Activated naive CD4-positive, alpha-beta T cell treated with anti-CD3 and anti-CD28 coated beads, Interleukin-2, amount 10 ng/mL, durations not matched to agents 7 days and 5 days (primary cell): ENCODE measurements at places on chromosomes 2 and 18.

- no peaks in the 10 kb centered on the region for H3K4me1 ChIP-seq
- H3K4me3 ChIP-seq: no peak overlapping the region
- H3K27me3 ChIP-seq: no peaks in the 10 kb centered on the region
Observed at GRCh38 chr18:36814994-36815393, 13.8 kb downstream of the TPGS2 start.

GRCh38 chr18:37946324-37946723, 380.7 kb upstream of the CELF4 start:
- DNase-seq: no peak
- no peaks in the 10 kb centered on the region for H3K4me1 ChIP-seq
- H3K36me3 ChIP-seq: no peaks in the 10 kb centered on the region
- no peak overlapping the region for H3K4me3 ChIP-seq

DNA sequence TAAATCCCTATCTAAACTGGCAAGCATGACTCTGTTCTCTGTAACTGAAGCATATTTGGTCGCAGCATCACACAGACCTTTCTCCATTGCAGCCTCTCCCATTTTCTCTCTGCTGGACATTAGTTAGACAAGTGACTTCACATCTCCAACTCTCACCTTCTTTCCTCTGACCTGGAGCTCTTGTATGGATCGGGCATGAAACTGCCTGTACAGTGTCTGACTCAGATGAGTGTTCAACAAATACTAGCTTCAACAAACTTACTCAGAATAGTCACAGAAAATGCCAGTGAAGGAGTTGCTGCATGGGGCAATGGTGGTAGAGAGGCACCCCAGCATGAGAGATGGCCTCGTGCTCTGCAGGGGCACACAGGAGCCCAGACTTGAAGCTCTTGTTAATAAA, 104.7 kb upstream of the COPS8 start:
- no peak overlapping the region for H3K27ac ChIP-seq
- no peak for DNase-seq
- H3K36me3 ChIP-seq: no peaks in the 10 kb centered on the region

DNA sequence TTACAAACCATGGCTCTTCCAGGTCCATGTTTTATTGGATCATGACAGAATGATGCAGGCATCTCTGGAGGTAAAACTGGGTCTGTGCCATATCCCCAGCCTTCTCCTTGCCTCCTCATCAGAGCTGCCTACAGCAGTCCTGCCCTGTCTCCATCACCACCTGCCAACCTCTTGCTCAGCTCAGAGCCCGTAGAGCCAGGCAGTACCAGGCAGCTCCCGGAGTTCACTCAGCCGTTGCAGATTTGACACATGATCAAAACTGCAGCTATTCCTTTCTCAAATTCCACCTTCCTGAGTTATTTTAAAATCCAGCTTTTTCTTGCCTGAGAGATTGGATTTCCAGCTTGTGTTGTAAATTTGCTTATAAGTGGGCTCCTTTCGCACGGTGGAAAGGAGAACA, 218.2 kb upstream of the CELF4 start:
- no peaks in the 10 kb centered on the region for H3K27me3 ChIP-seq
- H3K4me1 ChIP-seq: no peaks in the 10 kb centered on the region
- H3K36me3 ChIP-seq: no peaks in the 10 kb centered on the region

DNA sequence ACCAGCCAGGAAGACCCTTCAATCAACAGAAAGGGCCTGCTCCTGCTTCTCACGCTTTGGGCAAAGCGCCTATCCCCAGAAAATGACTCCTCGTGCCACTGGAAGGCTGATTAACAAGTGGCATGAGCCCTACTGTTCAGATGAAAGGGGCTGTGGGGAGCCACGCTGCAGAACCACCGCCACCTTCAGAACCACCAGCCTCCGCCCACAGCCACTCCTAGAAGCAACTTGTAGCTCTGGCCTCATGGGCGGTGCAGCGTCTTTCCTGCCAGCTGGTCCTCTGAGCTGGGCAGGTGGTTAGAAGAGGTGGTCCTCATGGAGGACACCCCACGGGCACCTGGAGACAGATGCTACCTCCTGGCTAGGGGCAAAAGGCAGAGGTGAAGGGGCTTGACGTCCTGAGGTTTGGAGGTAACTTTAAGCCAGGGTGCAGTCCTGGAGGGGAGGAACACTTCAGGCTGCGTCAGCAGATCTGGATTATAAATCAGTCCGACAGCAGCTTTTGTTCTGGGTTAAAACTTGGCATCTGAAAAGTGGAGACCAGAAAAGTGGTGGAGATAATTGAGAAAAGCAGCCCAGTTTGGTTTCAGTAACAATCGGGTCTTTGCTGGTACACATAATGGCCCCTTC, 861 bp upstream of the SEMA4C start:
- peak; percentile 81 for DNase-seq
- peaks cover 16% of the 10 kb centered on the region for H3K36me3 ChIP-seq
- H3K27me3 ChIP-seq: peaks cover 61% of the 10 kb centered on the region
- H3K27ac ChIP-seq: peak overlapping the region; percentile 86
- H3K4me1 ChIP-seq: peaks cover 40% of the 10 kb centered on the region

DNA sequence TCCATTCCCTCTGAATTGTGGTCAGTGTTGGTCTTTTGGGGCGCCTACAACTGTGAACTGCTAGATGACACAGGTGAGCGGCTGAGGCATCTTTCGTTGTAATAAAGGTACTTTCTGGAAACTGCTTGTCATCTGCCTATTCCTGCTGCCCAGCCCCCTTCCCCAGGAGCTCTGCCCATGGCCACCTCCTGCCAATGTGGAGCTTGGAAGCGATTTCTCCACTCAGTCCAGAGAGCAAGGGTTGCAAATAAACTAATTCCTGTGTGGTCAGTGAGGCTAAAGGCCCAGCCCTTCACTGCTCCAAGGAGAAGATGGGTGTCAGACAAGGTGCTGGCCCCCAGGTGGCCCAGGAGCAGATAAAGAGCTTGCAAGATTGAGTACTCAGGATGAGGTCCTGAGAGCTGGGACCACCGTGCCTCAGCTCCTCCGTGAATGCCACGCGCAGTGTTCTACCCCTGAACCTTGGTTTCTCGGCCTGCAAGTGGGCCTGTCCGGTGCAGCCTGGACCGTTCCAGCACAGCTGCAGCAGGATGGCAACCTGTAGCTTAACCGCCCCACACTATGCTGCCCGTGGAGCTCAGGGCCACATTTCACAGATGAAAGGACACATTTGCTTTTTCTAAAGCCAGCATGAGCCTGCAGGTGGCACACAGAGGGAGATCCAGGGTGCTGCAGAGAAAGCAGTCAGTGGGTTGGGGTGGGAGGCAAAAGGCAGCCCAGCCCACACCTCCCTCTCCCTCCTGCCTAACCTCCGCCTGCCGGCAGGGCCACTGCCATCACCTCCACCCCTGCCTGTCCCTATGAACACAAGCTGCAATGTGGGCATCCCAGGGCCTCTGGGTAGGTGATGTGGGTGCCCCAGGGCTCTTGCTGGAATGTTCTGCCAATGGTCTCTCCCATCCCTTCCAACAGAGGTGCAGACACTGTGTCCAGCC, 78.7 kb upstream of the OTOF start:
- no peaks in the 10 kb centered on the region for H3K36me3 ChIP-seq
- peaks cover 66% of the 10 kb centered on the region for H3K27me3 ChIP-seq
- H3K4me1 ChIP-seq: peaks cover 2% of the 10 kb centered on the region

GRCh38 chr2:184336688-184337087, 261.6 kb upstream of the ZNF804A start:
- H3K27me3 ChIP-seq: no peaks in the 10 kb centered on the region
- no peaks in the 10 kb centered on the region for H3K4me1 ChIP-seq
- no peak overlapping the region for H3K27ac ChIP-seq
- no peaks in the 10 kb centered on the region for H3K36me3 ChIP-seq
- DNase-seq: no peak
- H3K4me3 ChIP-seq: no peak overlapping the region

GRCh38 chr2:31372097-31372496, 42.4 kb downstream of the XDH start:
- no peak overlapping the region for H3K4me3 ChIP-seq
- H3K36me3 ChIP-seq: no peaks in the 10 kb centered on the region
- H3K27ac ChIP-seq: no peak overlapping the region
- no peaks in the 10 kb centered on the region for H3K4me1 ChIP-seq
- peaks cover 19% of the 10 kb centered on the region for H3K27me3 ChIP-seq

- H3K27ac ChIP-seq: no peak overlapping the region
- H3K36me3 ChIP-seq: peaks cover 4% of the 10 kb centered on the region
- DNase-seq: no peak
- no peaks in the 10 kb centered on the region for H3K27me3 ChIP-seq
- no peak overlapping the region for H3K4me3 ChIP-seq
Observed at GRCh38 chr18:3207565-3207964, 12.2 kb downstream of the MYOM1 start.

DNA sequence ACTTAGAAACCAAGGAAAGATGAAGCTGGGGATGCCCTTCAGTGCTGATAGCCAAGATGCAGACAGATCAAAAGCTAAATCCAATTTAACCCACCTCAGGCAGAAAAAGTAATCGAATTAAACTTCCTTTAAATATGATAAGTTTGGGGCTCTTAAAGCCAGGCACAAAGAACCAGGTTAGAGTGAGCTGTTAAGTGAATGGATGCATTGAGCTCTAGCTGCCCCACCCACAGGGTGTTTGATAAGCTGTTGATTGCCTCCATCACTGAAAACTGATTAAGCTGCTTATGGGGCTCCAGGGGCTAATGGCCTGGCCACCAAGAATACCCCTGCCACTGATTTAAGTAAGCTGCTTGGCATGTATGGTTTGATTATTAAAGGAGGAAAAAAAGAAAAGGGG, 119.8 kb downstream of the PLEKHM3 start:
- H3K36me3 ChIP-seq: no peaks in the 10 kb centered on the region
- H3K4me3 ChIP-seq: no peak overlapping the region
- no peak for DNase-seq
- H3K4me1 ChIP-seq: no peaks in the 10 kb centered on the region
- H3K27me3 ChIP-seq: no peaks in the 10 kb centered on the region

DNA sequence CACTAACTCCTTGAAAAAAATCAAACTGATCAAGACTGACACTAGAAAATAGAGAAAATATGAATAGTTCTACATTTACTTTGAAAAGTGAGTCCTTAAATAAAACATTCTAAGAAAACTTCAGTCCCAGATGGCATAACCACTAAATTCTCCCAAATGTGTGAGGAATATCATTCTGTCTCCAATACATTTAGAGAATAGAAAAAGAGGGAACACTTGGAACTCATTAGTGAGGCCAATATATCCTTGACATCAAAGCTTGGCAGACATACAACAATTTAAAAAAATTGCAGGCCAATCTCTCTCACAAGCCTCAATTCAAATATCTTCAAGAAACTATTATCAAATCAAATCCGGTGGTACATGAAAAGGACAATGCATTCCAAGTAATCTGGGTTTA, 79.3 kb upstream of the TMEM247 start:
- H3K27me3 ChIP-seq: peaks cover 16% of the 10 kb centered on the region
- no peaks in the 10 kb centered on the region for H3K36me3 ChIP-seq
- no peak overlapping the region for H3K4me3 ChIP-seq
- no peak overlapping the region for H3K27ac ChIP-seq

- no peak for DNase-seq
- no peaks in the 10 kb centered on the region for H3K4me1 ChIP-seq
- H3K36me3 ChIP-seq: no peaks in the 10 kb centered on the region
- no peak overlapping the region for H3K4me3 ChIP-seq
Observed at GRCh38 chr2:2831633-2832032, 500.6 kb upstream of the MYT1L start.

DNA sequence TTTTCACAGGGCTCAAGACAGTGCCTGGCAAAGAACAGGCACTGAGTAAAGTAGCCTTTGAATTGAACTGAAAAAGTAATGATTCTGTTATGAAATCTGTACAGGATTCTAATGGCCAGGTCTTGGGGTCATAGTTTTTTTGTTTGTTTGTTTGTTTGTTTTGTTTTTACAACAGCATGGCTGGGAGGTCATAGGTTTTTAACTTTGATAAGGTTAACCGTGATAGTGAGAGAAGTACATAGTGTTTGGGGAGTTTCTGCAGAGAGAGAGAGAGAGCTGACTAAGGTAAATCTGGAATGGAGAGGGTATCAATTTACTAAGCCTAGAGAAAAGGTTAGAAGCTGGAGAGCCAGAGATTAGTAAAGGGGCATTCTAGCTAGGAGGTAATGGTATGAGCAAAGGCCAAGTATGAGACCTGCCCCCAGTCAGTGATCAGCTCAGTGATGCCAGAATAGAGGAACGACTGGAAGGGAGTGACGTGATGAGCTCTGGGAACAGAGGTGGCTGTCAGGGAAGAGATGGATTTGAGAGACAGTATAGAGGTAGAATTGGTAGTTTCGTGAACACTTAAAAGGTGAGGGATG, 25.9 kb downstream of the XRCC5 start:
- no peaks in the 10 kb centered on the region for H3K27me3 ChIP-seq

DNA sequence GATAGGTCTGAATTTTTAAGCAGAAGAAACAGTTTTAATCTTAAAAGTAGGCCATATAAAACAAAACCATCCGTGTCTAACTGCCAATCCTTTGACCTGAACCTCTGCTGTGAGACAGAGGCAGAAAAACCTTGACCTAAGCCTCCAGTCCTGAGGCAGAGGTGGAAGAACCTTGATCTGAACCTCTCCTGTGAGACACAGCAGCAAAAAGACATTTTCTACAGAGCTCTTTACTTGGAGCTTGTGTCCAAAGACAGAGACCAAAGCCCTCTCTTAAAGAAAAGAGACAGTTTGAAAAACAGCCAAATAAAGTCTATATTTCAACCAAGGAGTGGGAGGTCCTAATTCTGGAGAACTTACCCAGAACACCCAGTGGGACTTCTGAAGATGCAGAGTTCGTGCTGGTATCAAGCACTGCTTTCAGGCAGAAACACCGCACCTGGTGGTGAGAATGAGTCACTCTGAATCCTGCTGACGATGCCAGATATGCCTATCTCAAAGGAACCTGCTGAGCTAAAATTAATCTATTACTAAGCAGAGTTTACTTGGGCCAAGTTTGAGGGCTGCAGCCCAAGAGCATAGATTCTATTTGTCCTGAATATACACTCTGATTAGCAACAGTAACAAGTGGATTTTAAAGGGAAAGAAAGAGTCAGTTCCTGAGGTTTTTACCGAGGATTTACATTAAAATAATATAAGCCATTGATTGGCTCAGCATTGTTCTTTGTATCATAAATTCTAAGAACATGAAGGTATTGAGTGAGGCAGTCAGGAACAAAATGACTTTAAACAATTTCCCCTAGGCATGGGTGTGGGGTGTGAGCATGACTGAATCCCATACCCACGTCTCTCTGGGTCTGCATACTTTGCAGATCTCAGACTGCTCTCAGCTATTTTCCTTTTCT, 806.4 kb downstream of the TRIB2 start:
- no peak for DNase-seq
- no peaks in the 10 kb centered on the region for H3K36me3 ChIP-seq
- no peak overlapping the region for H3K4me3 ChIP-seq
- H3K27ac ChIP-seq: no peak overlapping the region
